ENCODE measurements at places on chromosomes 5 and 9.
A peak's percentile ranks its signal among the peaks of the same experiment; 100 is the strongest.

- DNase-seq: peak; percentile 60
Measured at GRCh38 chr9:91255327-91255726, 106.4 kb downstream of the AUH start.

DNA sequence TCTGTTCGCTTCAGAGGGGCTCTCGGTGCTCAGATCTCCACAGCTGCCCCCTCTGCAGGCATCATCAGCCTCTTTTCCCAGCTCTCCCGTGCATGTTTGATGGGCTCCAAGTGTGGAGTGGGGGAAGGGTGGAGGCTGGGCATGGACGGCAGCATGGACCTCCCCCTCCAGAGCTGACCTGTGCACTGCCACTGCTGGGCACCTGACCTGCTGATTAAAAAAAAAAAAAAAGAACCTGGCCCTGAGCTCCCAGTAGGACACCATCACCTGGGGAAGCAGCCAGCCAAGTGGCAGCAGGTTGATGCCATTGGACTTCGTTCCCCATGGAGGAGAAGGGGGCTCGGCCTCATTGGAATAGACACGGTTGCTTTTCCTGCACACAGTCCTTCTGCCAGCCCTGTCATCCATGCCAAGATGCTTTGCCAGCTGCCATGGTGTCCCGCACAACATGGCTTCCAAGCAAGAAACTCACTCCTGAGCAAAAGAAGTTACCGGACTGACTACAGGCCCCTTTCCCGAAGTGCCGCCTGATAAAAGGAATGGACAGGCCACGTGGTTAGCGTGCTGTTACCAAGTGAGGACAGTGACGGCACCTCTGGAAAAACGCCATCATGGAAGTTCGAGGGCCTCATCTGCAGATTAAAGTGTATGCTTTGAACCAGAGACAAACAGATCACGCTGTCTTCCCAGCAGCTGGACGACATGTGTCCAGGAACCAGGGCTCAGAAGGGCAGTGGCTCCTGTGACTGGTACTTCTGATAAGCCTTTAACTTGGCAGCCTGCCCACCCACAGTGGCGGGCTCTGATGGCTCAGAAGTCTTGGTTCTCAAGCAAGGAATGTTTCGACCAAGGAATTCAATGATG, 14.7 kb upstream of the BRD3OS start:
- DNase-seq: no peak

DNA sequence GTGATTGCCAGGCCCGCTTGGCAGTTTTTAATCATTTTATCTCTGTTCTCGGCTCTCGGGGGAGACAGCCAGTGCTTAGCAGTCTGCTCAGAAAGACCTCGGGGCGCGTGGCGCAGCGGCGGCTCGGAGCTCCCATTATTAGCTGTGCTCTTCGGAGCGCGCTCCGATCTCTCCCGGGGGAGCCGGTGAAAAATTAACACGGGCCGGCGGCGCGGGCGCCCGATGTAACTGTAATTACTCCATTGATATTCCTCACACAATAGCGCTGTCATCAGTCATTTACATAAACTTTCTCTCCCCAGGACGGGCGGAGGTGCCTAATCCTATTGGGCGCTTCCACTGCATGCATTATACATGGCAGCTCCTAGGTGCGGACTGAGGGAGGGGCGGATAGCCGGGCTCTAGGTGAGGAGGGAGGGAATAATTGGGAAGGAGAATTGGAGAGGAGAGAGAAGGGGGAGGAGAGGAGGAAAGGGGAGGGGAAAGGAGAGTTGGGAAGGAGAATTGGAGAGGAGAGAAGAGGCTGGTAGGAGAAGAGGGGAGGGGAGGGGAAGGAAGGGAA, 24.9 kb downstream of the LMX1B start:
- no peak for DNase-seq

GRCh38 chr9:135563039-135563476, 1.5 kb downstream of the PAEP start:
- DNase-seq: no peak

DNA sequence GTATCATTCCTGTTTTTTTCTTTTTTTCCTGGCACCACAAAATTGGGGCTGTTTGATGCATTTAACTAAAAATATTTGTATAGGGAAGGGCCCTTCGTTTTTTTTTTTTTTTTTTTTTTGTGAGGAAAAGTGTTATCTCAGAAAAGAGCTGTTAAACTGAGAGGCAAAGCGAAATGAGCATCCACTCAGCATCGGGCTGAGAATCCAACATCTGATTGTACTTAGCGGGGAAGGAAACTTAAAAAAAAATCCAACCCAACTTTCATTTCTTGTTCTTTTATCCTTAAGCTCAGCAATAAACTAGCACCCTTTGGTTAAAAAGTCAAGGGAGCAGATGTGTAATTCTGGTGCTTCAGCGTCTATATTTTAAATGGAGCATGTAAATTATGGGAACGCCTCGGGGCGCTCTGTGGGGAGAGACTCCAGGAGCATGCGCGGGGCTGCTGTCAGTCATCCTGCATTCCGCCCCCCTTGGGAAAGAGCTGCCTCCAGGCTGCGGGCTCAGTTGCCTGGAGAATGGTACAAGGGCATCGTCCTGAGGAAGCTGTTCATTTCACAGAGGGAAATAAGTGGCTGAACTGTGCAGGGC, 33.3 kb downstream of the DMRT2 start:
- no peak for DNase-seq

DNA sequence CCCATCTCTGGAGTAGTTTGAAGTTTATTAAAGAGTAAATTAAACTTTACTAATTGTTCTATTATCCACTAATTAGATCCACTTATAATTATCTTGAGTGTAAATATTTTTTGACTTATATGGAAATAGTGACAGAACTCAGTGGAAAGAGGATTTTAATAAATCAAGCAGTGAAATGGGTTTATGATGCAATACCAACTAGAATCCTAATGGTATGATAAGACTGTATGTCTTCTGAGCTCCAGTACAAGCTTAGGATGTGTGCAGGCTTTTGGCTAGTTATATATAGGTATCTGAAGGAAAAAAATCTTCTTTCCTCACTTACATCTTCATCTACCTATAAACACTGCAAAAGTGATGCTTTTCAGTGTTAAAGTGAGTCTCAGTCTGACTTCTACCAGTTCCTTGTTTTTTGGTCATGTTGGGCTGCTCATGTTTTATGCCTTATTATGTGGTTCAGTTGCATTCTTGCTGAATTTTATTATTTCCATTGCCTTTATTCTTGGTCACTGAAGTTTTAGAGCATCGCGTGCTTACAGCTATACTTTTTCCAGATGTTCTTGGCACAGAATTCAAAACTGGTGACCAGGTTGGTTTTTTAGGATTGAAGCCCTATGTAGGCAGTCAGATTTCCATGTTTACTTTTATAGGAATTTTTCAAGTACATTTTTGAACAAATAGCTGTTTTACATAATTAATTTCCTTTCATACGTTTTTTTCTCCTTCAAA, 30.5 kb downstream of the XRCC4 start:
- no peak for DNase-seq

DNA sequence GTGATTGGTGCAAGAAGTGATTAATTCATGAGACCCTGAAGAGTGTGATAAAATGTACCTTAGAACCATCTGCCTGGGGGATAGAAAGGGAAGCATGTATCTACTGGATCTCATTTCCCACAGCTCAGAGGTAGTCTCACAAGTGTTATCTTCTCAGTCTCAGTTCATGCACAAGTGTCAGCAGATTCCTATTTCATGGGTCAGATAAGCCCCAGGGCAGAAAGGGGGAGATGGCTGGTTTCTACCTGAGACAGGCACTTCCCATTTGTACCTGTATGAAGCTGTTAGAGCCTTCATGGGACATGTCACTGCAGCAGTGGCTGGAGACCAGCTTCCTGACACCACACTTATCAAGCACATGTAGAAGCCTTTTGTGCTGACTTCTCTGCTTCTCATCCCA, 45.6 kb upstream of the SMIM15 start:
- no peak for DNase-seq

DNA sequence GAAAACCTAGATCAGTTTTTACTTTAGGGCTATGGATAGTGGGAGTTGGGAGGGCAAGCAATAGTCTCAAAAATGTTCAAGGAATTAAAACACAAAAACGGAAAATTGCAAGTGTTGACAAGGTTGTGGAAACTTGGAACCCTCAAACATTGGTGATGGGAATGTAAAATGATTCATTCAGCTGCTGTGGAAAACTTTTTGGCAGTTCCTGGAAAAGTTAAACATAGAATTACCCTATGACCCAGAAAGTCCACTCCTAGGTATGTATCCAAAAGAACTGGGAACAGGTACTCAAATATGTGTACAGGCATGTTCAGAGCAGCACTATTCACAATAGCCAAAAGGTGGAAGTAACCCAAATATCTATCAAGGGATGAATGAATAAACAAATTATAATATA, 1.2 kb upstream of the MSANTD3 start:
- DNase-seq: no peak

GRCh38 chr9:132146575-132146974, 15.3 kb upstream of the NTNG2 start:
- no peak for DNase-seq

DNA sequence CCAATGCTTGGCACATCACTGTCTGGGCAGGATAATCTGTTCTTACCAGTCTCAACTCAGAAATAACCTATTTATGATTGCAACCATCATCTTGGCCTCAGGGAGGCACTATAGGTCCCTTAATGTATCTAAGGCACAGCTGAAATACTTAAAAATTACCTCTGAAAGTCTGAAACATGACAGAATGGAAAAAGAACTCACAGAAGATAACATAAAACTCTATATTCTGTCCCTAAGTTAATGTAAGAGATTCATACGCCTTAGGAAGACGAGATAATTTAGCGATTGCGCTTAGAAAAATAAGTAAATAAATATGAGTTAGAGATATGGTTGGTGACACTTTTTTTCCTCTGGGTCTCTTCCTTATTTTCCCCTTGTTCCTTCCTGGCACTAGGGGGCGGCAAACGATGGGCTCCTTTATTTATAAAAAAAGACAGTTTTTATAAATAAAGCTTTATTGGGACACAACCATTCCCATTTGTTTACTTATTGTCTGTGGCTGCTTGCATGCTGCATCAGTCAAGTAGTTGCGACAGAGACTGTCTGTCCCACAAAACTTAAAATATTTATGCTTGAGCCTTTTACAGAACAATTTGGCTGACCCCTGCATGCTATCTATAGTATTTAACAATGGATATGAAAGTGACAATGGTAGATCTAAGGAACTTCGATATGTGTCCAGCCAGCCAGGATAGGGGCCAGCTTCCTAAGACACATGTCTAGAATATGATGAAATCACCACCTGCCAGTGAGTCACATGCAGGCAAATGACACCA, 79.6 kb downstream of the PDE4D start:
- peak; percentile 31 for DNase-seq

DNA sequence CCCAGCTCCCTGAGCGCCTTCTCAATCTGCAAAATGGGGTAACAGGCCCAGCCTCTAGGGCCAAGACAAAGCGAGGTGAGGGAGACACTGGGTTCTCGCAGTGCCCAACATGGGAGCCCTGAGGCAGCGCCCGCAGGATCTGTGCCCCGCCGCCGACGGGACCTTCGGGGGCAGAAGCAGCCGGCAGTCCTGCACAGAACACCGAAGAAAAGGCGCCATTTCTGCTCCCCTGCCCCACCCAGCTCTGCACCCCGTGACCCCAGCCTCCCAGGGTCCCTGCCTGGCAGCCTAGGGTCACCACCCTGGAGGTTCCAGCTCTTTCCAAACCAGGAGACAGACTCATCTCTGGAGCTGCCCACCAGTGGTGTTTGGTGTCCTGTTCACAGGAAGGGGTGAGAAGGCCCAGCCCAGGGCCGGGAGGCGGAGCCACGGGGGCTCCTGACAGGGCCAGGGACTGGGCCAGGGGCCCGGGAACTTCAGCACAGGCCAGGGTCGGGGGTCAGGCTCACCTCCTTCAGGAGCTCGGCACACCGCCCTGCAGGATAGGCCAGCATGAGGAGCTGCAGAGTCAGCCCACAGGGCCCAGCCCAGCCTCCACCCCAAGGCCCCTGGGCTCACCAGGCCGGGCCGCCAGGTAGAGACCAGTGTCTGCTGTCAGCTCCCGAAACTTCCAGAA, 3.3 kb downstream of the LCN8 start:
- DNase-seq: no peak

DNA sequence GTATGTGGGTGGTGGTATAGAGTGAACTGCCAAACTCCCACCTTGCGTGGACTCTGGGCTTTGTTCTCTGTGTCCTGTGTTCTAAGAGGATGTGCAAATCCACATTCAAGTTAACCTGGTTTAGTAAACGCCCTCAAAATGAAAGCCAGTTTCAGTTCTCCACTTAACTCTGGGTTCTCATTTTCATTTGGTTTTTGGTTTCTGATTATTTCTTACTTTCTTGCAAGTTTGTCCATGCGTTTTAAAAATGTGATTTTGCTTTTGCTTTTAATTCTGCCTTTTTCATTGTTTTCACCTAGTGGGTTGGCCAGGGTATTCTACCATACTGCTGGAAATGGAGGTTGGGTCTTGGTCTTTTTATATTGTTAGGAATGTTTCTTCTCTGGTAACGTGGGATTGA, 38.2 kb downstream of the GALNT10 start:
- no peak for DNase-seq

DNA sequence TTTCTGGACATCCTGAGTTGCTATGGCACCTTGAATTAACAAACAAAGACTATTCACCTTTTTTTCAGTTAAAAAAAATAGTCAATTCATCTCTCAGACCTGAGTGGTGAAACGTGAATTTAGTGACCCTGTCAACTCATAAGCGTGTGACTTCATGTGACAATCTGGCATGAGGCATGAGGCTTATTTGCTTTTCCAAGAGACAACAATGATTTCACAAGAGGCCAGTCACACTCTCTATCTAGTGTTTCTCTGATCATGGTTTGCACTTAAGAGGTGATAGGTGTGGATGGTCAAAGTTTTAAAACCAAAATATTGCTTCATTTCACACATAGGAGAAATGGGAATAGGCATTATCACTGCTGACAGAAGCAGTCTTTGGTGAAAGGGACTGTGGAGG, 559.6 kb upstream of the ACO1 start:
- no peak for DNase-seq

DNA sequence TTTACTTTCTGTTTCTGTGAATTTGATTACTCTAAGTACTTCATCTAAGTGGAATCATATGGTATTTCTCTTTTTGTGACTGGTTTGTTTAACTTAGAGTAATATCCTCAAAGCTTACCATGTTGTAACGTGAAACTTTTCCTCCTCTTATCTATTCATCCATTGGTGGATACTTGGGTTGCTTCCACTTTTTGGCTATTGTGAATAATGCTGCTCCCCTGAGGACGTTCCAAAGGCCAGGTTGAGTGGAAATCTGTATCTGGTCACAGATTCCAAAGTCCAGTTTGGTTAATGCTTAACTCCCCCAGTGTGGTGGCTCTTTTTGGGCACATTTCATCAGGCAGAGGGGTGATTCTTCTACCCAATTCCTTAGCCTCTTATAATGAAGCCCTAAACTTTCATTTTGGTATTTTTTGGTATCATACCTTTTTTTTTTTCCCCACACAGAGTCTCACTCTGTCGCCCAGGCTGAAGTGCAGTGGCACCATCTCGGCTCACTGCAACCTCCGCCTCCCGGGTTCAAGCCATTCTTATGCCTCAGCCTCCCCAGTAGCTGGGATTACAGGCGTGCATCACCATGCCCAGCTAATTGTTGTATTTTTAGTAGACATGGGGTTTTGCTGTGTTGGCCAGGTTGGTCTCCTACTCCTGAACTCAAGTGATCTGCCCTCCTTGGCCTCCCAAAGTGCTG, 65.4 kb downstream of the CMYA5 start:
- DNase-seq: no peak

GRCh38 chr5:54563083-54563761, 45.7 kb downstream of the SNX18 start:
- DNase-seq: no peak

GRCh38 chr5:11104651-11105112, 343.6 kb upstream of the DAP start:
- DNase-seq: no peak

Data from fibroblast of skin of left biceps (primary cell).